Cardiac muscle cell (in vitro differentiated cells and primary cell): ENCODE measurements at places on chromosomes 6 and 20. TPM values are rescaled to one million over a fixed set of nuclear protein-coding genes. Genes with fewer than 3 reads are reported as not detected.

GRCh38 chr6:70270287-70271005 is 32.4 kb downstream of the COL9A1 start:
- H3K4me3 ChIP-seq: no peak overlapping the region
- no peaks in the 10 kb centered on the region for H3K4me1 ChIP-seq
- no peak overlapping the region for H3K27ac ChIP-seq
- H3K27me3 ChIP-seq: no peaks in the 10 kb centered on the region
- H3K36me3 ChIP-seq: no peaks in the 10 kb centered on the region

GRCh38 chr6:53654745-53655240 is 10.8 kb downstream of the KLHL31 start:
- H3K36me3 ChIP-seq: peaks cover 4% of the 10 kb centered on the region
- DNase-seq: no peak
- no peaks in the 10 kb centered on the region for H3K4me1 ChIP-seq
- H3K27me3 ChIP-seq: peaks cover 11% of the 10 kb centered on the region
- H3K4me3 ChIP-seq: no peak overlapping the region
- no peak overlapping the region for H3K27ac ChIP-seq

DNA sequence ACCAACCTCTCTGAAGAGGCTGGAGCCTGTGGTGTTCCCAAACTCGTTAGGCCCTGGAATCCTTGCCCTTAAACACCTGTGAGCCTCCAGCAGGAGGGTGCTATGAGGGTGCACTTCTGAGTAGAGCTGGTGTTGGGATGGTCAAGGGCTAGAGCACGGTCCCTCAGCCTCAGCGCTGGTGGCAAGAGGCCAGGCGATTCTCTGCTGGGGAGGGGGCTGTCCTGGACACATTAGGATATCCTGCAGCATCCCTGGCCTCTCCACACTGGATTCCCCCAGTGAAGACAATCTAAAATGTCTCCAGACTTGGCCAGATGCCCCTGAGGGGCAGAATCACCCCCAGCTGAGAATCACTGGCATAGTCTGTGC is 157.8 kb downstream of the SYCP2 start:
- H3K4me1 ChIP-seq: no peaks in the 10 kb centered on the region
- H3K27ac ChIP-seq: no peak overlapping the region
- no peaks in the 10 kb centered on the region for H3K36me3 ChIP-seq
- no peak overlapping the region for H3K4me3 ChIP-seq
- H3K27me3 ChIP-seq: no peaks in the 10 kb centered on the region

DNA sequence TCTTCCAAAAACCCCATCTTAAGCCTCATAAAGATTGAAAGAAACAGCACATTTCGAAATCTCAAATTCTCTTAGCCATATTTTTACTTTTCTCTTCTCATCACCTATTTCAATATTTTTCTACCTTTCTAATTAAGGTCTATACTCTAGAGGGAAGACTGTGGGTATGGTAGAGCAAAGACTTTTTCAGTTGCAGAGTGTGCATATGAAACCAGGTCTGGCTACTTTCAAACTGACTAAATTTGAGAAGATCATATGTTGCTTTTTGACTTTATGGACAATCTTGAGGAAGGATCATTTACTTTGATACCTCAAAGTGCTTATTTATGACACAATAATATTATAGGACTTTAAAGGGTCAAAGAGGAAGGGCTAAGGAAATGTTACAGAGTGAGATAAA is 20.7 kb downstream of the FILIP1 start:
- no peaks in the 10 kb centered on the region for H3K36me3 ChIP-seq
- H3K27me3 ChIP-seq: no peaks in the 10 kb centered on the region
- H3K4me3 ChIP-seq: no peak overlapping the region

- H3K36me3 ChIP-seq: no peaks in the 10 kb centered on the region
- no peak for DNase-seq
- H3K4me3 ChIP-seq: no peak overlapping the region
- no peaks in the 10 kb centered on the region for H3K27me3 ChIP-seq
- H3K4me1 ChIP-seq: peaks cover 9% of the 10 kb centered on the region
These were observed 113.4 kb downstream of the ELOVL4 start for GRCh38 chr6:79833964-79834284.

GRCh38 chr20:17889226-17889625 is 79.4 kb downstream of the SNX5 start:
- no peak overlapping the region for H3K4me3 ChIP-seq
- no peak overlapping the region for H3K27ac ChIP-seq
- H3K4me1 ChIP-seq: no peaks in the 10 kb centered on the region
- H3K36me3 ChIP-seq: no peaks in the 10 kb centered on the region

DNA sequence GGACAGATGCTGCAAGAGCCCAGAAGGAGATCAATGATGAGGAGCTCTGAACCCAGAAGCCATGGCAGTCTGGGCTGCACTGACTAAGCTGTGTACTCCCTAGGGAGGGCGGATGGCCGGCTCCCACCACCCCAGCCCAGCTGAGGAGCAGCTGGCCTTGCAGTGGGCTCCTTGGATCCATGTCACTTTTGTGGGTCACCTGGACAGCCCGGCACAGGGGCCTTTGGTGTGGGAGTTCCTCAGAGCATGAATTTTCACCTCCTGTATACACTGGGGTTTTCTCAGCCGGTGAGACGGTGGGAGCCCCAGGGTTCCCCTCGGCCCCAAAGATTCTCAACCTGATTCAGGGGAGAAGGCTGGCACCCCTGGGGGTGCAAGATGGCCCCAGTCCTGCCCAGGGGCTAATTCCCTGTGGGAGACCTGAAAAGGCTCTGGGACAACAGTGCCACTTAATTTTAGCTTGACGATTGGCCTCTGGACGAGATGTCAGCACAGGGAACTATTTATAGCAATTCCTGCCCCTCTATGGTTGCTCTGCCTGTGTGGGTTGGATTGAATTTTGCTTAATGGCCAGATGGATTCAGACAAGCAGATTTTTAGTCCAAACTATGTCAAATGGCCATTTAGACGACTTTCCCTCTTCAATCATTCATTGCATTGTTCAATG is 121.6 kb upstream of the PMEPA1 start:
- H3K4me1 ChIP-seq: peaks cover 7% of the 10 kb centered on the region
- H3K36me3 ChIP-seq: no peaks in the 10 kb centered on the region
- H3K27ac ChIP-seq: no peak overlapping the region
- H3K27me3 ChIP-seq: peaks cover 4% of the 10 kb centered on the region

DNA sequence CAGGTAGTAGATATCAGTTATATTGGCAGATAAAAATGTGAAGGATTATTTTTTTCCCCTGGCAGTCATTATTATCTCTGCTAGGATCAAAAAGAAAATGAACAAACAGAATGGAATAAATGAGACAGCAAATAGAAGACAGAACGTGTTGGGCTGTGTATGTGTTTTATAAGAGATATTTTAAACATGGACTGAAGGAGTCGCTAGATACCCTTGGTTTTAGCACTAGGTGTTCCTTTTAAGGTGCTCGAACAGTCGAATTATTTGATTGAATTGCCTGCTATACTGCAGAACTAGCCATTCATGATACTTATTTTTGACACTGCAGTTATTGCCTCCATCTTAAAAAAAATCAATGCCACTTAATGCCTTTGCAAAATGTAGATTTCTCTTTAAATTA is 3.7 kb downstream of the GRIK2 start:
- no peaks in the 10 kb centered on the region for H3K4me1 ChIP-seq
- peaks cover 81% of the 10 kb centered on the region for H3K27me3 ChIP-seq
- H3K4me3 ChIP-seq: no peak overlapping the region

DNA sequence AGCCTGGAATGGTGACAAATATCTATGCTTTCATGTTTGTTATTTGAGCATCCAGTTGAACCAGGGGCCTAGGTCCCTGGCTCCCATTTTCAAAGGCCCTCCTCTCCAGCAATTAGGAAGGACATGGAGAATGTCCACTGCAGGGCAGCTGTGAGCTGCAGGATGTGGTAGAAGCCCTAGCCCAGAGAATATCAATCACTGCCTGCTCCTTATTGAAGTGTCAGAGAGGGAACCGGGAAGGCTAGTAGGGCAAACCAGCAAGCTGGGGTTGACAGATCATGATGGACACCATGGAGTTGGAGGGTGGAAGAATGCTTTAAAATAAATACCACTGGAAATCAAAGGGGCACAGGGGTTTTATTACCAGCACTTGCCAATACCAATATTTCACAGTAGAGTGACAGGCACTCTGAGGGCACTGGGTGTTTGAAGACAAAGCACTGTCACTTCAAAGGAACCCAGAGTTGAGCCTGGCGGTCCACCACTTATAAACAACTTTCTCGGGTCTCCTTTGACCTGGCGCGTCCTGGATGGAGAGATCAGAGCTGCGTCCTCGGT is 47.7 kb downstream of the ZNF831 start:
- peak; percentile 8 for DNase-seq
- H3K4me1 ChIP-seq: no peaks in the 10 kb centered on the region
- no peak overlapping the region for H3K4me3 ChIP-seq
- H3K27ac ChIP-seq: no peak overlapping the region
- no peaks in the 10 kb centered on the region for H3K27me3 ChIP-seq

DNA sequence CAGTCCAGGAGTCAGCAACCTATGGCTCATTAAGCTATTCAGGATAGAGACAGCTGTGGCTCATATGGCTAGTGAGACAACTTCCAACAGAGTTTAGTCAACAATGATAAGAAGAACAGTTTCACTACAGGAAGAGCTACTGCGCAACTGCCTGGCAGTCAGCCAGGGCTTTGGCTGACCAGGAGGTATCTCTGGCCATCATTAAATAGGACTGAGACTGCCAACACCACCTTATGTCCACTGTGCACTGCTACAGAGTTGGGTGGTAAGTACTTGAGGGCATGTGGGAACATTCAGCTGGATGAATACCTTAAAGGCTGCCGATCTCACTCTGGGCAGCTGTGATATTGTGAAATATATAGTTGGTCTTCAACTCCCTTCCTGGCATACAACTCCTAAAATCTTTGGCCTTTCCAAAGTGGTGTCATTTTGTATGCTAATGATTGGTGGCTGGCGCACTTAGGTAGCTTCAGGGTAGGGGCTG is 52.2 kb upstream of the FAM83C start:
- peaks cover 4% of the 10 kb centered on the region for H3K4me1 ChIP-seq
- no peak overlapping the region for H3K27ac ChIP-seq
- no peaks in the 10 kb centered on the region for H3K27me3 ChIP-seq
- DNase-seq: no peak
- H3K4me3 ChIP-seq: no peak overlapping the region

- H3K36me3 ChIP-seq: no peaks in the 10 kb centered on the region
- no peak overlapping the region for H3K4me3 ChIP-seq
- DNase-seq: peak; percentile 50
These were observed 341.8 kb downstream of the CDKAL1 start for GRCh38 chr6:20876036-20876435.

DNA sequence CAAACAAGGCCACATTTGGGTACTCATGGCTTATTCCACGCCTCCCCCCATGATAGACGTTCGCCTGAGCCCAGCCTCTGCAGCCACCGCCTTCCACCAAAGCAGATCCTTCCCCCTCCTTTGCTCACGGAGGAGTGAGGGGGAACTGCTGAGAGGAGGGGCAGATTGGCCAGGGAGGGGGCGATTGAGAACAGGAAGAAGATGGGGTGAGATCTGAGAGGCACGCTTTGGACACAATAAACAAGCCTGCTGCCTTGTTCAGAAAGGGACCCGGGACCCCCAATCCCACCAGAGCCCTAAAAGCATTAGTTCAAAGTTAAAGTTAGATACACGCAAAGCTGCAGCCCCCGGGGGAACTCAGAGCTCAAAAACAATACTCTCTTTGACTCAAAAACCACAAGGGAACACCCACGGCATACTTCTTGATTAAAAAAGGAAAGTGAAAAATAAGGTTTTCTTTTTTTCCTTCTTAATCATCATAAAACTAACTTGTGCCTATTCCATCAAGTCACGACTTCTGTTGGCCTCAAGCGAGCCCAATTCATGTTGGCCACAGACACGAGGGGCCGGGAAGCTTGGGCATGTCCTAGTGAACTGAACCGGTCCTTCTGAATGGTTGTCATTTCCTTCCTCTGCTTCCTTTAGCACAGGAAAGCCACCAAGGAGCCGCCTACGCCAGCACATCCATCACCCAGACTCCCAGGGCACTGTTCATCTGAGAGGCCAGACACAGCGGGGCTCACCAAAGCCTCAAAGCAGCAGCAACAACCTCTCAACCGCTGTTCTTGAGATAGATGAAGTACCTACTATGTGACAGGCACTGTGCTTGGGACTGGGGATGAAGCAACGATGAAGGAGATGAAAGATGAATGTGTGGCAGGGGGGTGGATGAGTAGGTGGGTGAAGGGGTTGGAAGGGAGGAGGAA is 44.7 kb downstream of the NFATC2 start:
- no peak overlapping the region for H3K4me3 ChIP-seq
- no peaks in the 10 kb centered on the region for H3K36me3 ChIP-seq
- H3K27ac ChIP-seq: no peak overlapping the region
- peaks cover 11% of the 10 kb centered on the region for H3K4me1 ChIP-seq

DNA sequence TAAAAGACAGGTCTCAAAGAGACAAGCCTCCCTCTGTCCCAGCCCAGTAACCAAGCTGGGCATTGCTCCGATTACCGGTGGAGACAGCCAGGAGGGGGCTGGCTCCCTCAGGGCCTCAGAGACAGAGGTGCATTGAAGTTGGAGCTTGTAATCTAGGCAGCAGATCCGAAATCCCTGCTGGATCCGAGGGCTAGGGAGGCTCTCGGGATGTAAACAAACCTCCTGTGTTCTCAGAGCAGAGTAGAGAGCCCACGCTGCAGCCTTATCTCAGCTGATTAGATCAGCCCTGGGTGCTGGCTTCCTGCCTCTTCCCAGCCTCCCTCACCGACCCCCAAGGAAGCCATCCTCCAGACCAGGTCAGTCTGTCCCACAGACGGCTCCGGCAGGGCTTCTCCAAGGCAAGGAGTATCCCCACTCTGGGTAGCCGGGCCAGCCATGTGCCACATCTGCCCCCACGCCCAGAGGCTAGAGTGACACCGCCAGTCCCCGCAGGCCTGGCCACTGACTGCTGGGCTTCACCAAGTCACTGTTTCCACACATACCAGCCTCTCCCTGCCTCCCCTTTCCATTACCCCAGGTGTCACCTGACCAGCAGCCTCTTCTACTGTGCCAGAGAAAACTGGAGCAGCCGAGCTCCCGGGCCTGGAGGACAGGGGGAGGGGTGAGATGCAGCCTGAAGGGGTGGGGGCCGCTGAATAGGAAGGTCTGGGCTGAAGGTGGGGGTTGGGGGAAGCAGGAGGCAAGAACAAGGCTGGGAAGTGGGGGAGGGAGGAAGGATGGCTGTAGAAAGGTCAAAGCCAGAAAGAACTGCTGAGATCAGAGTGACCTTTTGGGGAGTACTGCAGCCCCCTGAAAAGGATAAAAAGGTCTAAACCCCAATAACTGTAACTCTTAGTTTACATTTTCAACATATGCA is 6.0 kb downstream of the SDC4 start:
- H3K27ac ChIP-seq: peak overlapping the region; percentile 98
- peak overlapping the region; percentile 22 for H3K4me3 ChIP-seq
- peak; percentile 70 for DNase-seq
- no peaks in the 10 kb centered on the region for H3K27me3 ChIP-seq
- peaks cover 89% of the 10 kb centered on the region for H3K4me1 ChIP-seq

LRRC73 gene
- 3.3 and 3.4 TPM in 2 replicates for total RNA-seq

MOXD1 gene
- 19.0 and 30.6 TPM in 2 replicates for total RNA-seq

UNC5CL gene
- 7.6 and 13.9 TPM in 2 replicates for total RNA-seq

SMLR1 gene
- total RNA-seq: not detected in 2 replicates

CALHM6 gene
- total RNA-seq: 3.0 TPM in 1 of 2 replicates, not detected in the other
